NCI-H187 treated with DMSO at 0.1 percent for 48 hours (cell line): ENCODE measurements at places on chromosomes 13 and 19.

GRCh38 chr19:16077984-16078758 lies 1.9 kb downstream of the TPM4 start:
- no peak for DNase-seq

DNA sequence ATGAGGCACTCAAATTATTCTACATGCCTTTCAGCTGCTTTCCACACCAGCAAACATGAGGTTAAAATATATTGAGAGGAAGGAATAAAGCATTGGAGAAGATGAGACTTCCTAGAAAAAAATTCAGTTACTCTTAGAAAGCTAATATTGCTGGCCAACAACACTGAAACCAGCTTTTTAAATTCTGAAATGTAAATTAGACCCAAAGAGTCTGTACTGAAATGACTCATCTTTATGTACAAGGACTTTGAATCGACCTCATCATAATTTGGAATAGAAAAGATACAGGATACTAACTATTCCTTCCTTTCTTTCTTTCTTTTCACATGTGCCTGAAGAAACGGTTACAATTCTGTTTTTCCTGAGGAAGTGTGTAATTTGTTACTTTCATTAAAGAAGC lies 6.5 kb upstream of the HSPH1 start:
- no peak for DNase-seq

DNA sequence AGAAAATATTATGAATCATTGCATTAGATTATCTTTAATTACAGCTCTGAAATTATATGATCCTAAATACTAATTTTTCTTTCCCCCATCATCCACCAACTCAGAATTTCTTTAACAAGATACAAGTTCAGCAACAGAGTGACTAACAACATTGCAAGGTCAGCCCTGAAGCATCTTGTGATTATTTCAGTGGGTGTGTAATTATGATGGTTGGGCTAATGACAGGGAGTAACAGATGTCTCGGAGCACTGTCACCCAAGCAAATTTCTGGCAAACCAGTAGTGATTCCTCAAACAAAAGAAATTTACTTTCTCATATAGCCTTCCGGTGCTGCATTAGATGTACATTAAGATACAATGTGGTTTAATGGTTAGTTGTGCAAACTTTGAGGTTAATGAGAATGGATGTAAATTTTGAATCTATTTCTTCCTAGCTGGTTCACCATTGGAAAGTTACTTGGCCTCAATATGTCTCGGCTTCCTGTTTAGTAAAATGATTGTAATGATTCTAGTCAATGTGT lies 238.9 kb downstream of the ITGBL1 start:
- DNase-seq = no peak

DNA sequence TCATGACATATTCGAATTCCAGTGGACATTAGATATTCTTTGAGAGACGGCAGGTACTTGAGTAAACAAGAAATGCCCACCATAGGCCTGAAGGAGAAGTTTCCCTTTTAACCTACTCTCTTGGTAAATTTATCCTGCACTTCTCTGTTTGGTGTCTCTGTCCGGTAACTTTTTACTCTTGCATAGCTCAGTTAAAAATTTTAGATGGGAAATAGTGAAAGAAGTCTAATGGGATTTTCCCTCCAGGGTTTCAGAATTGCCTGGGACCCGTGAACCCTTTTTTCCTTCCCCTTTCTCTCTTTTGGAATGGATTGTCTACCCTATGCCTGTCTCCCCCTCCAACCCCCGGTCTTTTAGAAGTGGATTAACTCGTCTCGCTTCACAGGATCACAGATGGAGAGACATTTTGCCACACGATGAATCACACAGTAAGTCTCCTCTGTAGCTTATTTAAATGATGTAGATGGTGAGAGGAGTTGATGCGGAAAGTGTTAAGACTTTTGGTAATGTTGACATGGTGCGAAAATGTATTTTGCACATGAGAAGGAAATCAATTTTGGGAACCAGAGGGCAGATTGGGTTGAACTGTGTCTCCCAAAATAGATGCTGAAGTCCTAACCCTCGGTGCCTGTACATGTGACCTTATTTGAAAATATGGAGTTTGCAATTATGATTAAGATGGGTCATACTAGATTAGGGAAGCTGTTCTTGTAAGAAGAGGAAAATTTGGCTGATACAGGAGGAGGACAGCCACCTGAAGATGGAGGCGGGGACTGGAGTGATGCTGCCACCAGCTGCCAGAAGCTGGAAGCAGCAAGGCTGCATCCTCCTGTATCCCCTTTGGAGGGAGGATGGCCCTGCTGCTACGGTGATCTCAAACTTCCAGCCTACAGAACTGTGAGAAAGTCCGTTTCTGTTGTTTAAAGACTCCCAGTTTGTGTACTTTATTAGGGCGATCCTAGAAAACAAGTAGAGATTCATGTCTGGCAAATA lies 711 bp upstream of the MIPEP start:
- DNase-seq = no peak

DNA sequence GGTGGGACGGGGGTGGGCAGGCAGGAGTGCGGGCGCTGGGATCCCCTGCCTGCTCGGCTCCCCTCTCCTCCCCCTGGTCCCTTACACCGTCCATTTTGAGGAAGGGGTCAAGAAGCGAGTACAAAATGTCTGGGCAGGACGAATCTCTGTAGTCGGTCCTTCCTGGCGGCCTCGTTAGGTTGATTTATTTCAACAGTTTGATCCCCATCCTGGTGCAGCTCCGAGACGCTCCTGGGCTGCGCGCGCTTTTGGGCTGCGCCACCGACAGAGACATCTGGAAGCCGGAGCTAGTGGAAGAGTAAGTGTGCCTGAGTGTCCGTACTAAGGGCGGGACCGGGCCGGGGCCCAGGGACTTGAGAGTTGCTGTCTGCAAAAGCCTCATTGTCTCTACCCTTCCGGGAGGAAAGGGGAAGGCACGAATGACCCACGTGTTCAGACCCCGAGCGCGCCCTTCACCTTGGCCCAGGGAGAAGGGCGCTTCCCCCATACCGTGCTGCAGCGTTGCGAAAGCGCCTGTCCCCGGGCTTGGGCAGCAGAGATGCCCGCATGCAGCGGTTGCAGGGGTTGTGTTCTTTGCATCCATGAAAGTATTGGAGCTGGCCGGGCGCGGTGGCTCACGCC lies 1.8 kb downstream of the ZNF114 start:
- DNase-seq = no peak

DNA sequence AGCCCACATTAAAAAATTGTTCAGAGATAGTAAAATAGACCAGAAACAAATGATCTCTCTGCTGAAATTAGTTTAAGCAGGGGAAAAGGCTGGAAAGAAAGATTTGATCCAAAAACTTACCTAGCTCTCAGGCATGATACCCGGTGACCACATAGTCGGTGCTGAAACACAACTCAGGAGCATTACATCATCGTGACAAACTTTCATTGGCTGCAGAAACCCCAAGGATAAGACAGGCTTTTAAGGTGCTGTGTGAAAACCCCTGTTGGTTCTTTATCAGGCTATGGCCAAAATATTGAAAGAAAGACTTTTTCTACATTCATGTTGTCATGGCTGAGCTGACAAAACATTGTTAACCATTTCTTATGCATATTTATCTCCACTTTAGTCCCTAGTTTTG lies 171.7 kb upstream of the KLF12 start:
- DNase-seq = no peak

- DNase-seq = no peak
Measured at GRCh38 chr19:53958168-53958571, 4.6 kb upstream of the CACNG8 start.

GRCh38 chr13:95226050-95226449 lies 75.2 kb downstream of the ABCC4 start:
- DNase-seq = no peak

DNA sequence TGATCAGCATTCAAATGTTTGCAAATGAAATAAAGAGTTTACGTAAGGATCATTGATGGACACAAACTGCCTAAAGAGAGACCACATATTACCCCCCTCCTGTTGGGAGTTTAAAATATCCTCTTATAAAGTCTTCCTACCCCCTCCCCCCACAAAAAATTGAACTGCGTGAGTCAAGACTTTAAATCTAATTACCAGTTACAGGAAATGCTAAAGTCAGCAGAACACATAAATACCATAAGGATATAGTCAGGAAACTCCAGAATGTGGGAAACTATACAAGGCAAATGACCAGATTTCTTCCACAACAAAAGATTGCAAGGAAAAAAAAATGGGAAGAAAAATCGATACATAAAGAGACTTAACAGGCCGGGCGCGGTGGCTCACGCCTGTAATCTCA lies 44.4 kb upstream of the FARP1 start:
- no peak for DNase-seq

GRCh38 chr13:100014621-100015020 lies 33.0 kb downstream of the ZIC2 start:
- DNase-seq = no peak

DNA sequence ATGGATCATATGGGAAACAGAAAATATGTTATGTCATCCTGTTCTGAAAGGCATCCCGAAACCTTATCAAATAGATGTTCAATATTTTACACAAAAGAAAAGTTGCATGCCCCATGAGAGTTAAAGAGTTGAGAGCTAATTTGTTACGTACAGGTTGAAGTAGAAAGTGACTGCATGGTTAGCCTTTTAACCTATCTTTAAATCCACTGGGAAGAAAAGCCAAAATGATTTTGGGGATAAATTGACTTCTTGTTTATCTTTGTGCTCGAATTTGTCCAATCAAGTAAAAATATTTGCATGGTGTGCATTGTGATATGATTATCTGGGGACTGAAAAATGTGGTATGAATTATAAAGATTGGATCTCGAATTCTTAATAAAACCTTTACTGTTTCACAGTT lies 230.1 kb downstream of the POSTN start:
- no peak for DNase-seq

DNA sequence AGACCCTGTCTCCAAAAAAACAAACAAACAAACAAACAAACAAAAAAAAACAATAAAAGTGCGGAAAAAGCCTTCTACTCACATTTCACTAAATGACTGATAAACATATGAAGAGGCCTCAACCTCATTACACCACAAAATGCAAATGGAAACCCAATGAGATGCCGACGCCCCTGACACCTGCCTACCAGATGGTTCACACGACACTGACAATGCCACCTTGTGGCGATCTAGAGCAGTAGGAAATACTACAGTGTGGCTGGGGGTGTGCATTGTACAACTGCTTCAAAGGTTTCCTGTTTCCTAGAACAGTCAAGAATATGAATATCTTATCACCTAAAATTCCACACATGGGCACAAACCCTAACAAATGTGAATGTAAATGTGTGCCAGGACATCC lies 14.0 kb downstream of the SCGB2B2 start:
- DNase-seq = no peak

- no peak for DNase-seq
Measured at GRCh38 chr13:113928685-113929627, 44.9 kb downstream of the C13orf46 start.

- DNase-seq = no peak
Measured at GRCh38 chr13:102830646-102831045, 15.2 kb upstream of the ERCC5 start.

DNA sequence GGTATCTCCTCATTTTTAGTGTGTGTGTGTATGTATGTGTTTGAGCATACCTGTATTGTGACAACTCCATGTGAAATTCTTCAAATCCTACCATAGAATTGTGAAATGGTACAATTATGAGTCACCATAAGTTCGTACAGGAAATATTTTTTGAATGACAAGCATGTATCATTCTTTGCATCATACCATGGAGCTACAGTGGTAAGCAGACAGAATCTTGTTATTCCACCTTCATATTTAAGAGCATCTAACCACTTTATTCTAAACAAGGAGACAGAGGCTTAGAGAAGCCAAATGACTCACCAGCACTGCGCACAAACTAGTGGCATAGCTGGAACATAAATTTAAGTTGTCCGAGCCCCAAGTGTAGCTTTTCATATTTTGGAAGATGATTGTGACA lies 4.5 kb upstream of the EPSTI1 start:
- no peak for DNase-seq

DNA sequence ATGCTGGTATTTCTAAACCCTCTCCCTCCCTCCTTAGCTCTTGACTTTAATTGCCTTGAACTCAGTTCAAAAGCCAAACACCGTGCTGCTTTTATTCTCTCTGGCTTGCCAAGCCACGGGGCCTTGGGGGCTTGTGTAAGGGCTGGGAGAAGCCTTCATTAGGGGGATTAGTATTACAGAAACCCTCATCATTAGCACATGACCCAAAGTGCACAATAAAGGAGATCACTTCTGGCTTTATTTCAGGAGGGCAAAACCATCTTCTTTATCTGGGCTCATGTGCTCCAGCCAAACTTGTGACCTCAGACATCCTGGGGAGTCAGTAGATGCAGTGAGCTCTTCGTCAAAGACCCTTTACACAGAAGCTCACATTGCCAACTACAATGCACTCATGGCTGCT lies at the start of gene DCT:
Gene DCT, minus strand, starts transcription at position 67 of the 400 bp plus-strand sequence. CDS start 427 bp downstream, outside the sequence.
- DNase-seq = no peak

DNA sequence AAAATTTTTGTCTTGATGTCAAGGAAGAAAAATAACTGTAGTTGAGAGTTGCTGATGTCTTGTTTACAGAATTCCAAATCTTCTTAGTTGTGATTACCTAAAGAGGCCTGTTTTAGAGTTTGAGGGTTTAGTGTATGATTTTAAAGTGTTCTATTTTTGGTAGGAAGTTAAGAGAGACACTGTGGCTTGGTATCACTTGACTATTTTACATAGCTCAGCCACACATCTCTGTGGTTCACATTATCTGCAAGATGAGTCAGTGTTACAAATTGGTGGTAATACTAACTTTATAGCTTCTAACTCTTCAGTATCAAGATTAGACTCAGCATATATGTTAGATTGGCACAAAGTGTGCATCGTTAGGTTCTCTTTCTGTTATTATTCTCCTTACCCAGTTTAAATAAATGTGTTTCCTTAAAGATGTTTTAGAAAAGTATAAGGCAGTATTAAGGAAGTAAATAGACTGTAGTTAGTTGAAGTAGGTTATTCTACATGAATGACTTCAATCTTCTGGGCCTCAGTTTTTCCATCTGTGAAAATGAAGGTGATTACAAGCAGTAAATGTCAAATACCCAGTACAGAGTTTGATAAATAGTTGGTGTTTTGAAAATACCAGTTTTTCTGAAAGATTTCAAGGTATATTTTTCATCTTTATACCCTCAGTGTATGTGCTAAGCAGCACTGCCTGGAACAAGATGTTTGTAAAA lies 33.4 kb downstream of the COG6 start:
- DNase-seq = no peak

DNA sequence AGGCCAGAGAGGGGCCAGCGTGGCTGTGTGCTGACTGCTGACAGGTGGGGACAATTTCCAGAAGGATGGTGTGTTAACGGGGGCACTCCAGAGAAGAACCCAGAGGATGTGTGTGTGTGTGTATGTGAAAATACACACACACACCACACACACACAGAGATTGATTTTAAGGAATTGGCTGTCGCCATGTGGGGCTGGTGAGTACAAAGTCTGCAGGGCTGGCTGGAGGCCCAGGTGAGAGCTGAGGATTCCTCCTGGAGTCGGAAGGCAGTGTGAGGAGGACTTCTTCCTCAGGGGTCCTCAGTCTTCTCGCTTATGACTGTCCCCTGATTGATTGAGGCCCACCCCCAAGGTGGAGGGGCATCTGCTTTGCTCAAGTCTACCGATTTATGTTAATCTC lies 7.6 kb upstream of the GJB6 start:
- no peak for DNase-seq

DNA sequence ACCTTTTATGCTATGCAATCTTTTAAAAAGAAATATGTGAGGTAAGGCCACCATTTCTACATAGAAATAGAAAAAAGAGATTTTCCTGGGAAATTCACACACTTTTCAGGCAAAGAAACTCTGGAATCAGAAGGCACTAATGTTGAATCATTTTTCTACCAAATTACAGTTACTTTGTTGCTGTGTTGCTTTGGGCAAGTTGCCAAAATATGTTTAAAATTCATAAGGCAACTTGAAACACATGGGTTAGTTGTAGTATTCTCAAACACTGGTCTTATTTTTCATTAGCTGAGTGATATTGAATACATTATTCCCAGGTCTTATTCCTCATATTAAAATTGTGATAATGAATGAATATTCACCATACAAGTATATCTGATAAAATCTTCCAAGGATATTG lies 195.0 kb upstream of the SLITRK1 start:
- no peak for DNase-seq
